ENCODE measurements at places on chromosomes 12 and 14. TPM values are rescaled to one million over a fixed set of nuclear protein-coding genes. Genes with fewer than 3 reads are reported as not detected.

The MOK gene
- total RNA-seq, result 1.6 TPM

The GPR162 gene
- total RNA-seq, result 0.24 TPM

The KCNA5 gene
- not detected for total RNA-seq

The SLC25A29 gene
- 8.9 TPM for total RNA-seq

The CCDC184 gene
- not detected for total RNA-seq

The TDP1 gene
- 77.0 TPM for total RNA-seq

The MYL2 gene
- total RNA-seq, result not detected

The SYNDIG1L gene
- total RNA-seq, result not detected

The DPY19L2 gene
- total RNA-seq, result 0.91 TPM

DNA sequence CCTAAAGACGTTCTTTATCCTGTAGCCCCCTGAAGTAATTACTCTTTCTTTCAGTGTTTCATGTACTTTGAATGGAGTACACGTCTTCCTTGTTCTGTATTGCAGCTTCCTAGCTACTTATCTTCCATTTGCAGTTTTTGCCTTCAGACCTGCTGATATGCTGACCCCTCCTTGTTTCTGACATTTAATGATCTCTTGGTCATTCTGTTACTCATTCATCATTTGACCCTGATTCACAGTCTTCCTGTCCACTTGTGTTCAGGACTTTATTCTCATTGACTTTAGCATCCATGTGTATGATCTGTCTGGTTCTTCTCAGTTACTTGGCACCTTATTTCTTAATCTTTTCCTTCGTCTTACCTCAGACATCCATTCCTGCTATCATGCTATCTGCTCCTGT lies 22.2 kb downstream of the CPSF2 start:
- DNase-seq, result no peak
- H3K27ac ChIP-seq, result no peak overlapping the region
- peaks cover 33% of the 10 kb centered on the region for H3K36me3 ChIP-seq
- H3K4me3 ChIP-seq, result no peak overlapping the region
- H3K4me1 ChIP-seq, result peaks cover 6% of the 10 kb centered on the region

- no peaks in the 10 kb centered on the region for H3K36me3 ChIP-seq
- H3K27ac ChIP-seq, result no peak overlapping the region
- no peak for DNase-seq
- H3K4me3 ChIP-seq, result no peak overlapping the region
- no peaks in the 10 kb centered on the region for H3K4me1 ChIP-seq
Measured at GRCh38 chr12:28937196-28937595, 211.9 kb upstream of the FAR2 start.

DNA sequence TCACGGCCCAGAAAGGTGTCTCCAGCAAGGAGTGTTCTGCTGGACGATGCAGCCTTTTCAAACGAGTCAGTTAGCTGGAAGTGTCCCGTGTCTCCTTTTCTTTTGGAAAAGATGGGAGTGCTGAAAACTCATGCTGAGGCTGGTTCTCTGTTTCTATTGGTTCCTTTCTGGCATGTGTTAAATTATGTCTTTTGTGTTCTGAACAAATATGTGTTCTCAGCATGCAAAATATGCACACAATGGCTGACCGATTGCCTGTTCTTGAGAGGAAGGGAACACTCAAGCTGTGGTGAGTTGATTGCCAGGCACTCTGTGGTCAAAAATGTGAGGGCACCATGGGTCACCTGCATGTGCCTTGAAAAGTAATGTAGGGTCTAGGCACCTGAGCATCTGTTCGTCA lies 181.3 kb downstream of the CACNA1C start:
- H3K4me3 ChIP-seq, result no peak overlapping the region
- DNase-seq, result no peak

- no peaks in the 10 kb centered on the region for H3K27me3 ChIP-seq
- peaks cover 5% of the 10 kb centered on the region for H3K4me1 ChIP-seq
- no peaks in the 10 kb centered on the region for H3K36me3 ChIP-seq
- no peak overlapping the region for H3K27ac ChIP-seq
- H3K4me3 ChIP-seq, result no peak overlapping the region
- peak; percentile 45 for DNase-seq
Measured at GRCh38 chr12:6899837-6900519, 4.6 kb upstream of the LRRC23 start.

GRCh38 chr14:74784634-74785033 lies 21.5 kb downstream of the YLPM1 start:
- no peaks in the 10 kb centered on the region for H3K27me3 ChIP-seq
- H3K36me3 ChIP-seq, result peaks cover 46% of the 10 kb centered on the region
- DNase-seq, result no peak
- H3K27ac ChIP-seq, result peak overlapping the region; percentile 24

- no peak overlapping the region for H3K27ac ChIP-seq
- no peaks in the 10 kb centered on the region for H3K36me3 ChIP-seq
- peaks cover 17% of the 10 kb centered on the region for H3K27me3 ChIP-seq
- H3K4me1 ChIP-seq, result no peaks in the 10 kb centered on the region
Measured at GRCh38 chr14:24844011-24844410, 205.9 kb downstream of the STXBP6 start.

GRCh38 chr12:52207106-52207505 lies 15.3 kb upstream of the KRT80 start:
- peaks cover 6% of the 10 kb centered on the region for H3K27me3 ChIP-seq
- H3K4me1 ChIP-seq, result peaks cover 6% of the 10 kb centered on the region
- H3K36me3 ChIP-seq, result no peaks in the 10 kb centered on the region
- H3K27ac ChIP-seq, result no peak overlapping the region

DNA sequence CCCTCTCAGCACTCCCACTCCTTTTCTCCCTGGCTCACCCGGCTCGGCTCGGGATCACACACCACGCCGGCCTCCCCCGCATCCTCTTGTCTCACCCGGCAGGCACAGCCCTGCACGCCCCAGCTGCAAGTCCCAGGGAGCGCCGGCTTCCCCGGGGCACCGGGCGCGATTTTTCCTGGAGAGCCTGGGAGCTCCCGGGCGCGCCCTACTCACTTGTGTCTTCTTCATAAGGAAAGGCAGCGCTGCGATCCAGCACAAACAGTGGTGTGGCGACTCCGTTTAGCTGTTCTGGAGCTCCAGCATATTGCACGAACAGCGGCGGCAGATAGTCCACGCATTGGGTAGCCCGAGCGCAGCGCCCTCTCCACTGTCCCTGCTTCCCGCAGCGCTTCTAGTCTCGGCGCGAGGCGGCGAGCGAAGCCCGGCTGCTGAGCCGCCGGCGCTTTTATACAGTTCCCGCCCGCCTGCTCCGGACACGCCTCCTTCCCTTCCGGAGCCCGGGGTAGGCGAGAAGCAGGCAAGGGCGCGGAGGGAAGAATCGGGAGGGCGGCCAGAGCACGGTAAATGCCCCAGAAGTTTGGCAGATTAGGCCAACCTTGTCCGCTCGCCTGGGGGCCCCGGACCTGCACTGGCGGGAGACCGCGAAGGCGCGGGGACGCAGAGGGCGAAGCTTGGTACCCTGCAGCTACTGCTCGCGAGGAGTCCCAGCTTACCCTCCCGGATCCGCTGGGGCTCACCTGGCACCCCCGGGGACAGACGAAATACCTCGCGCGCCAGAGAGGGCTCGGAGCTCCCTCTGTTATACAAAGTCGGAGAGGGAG lies at the start of gene KITLG:
Gene KITLG (minus strand): TSS at position 421 of the 821 bp plus-strand sequence. CDS start 193 bp downstream, at position 228.
- DNase-seq, result peak; percentile 39
- no peak within 1 kb of the TSS for H3K27ac ChIP-seq
- no peaks in the 10 kb centered on the region for H3K36me3 ChIP-seq
- peaks cover 8% of the 10 kb centered on the region for H3K4me1 ChIP-seq
- H3K4me3 ChIP-seq, result peak within 1 kb of the TSS; percentile 36

DNA sequence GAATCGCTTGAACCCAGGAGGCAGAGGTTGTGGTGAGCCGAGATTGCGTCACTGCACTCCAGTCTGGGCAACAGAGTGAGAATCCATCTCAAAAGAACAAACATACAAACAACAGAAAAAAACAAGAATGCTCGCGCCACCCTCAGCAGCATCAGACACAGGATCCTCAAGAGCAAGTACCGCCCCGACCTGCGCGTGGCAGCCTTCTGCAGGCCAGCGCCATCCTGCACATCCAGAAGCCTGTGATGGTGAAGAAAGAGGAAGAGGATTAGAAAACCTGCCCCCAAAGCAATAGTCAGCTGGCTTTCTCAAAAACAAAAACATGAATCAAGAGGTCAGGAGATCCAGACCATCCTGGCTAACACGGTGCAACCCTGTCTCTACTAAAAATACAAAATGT lies 30.0 kb upstream of the EID3 start:
- no peak overlapping the region for H3K4me3 ChIP-seq
- no peak for DNase-seq
- H3K36me3 ChIP-seq, result no peaks in the 10 kb centered on the region
- no peak overlapping the region for H3K27ac ChIP-seq
- peaks cover 7% of the 10 kb centered on the region for H3K4me1 ChIP-seq

DNA sequence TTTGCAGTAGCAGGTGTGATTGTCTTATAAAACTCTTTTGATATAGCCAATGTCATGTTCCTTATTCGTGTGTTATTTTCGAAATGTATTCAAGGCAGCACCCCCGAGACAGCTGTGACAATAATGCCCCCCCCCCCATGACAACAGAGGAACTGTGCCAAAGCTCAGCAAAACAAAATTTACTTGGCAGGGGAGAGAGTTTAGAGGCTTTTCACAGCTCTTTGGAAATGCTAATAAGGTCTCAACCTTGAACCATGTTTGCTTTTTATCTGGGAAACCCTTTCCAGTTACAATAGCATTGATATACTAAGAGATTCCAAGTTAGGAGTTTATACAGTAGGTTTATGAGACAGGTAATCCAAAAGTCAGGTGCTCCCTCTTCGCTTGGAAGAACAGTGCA lies 56.4 kb upstream of the USP44 start:
- no peak overlapping the region for H3K27ac ChIP-seq
- no peak overlapping the region for H3K4me3 ChIP-seq
- peaks cover 3% of the 10 kb centered on the region for H3K4me1 ChIP-seq
- no peaks in the 10 kb centered on the region for H3K36me3 ChIP-seq
- peaks cover 3% of the 10 kb centered on the region for H3K27me3 ChIP-seq

DNA sequence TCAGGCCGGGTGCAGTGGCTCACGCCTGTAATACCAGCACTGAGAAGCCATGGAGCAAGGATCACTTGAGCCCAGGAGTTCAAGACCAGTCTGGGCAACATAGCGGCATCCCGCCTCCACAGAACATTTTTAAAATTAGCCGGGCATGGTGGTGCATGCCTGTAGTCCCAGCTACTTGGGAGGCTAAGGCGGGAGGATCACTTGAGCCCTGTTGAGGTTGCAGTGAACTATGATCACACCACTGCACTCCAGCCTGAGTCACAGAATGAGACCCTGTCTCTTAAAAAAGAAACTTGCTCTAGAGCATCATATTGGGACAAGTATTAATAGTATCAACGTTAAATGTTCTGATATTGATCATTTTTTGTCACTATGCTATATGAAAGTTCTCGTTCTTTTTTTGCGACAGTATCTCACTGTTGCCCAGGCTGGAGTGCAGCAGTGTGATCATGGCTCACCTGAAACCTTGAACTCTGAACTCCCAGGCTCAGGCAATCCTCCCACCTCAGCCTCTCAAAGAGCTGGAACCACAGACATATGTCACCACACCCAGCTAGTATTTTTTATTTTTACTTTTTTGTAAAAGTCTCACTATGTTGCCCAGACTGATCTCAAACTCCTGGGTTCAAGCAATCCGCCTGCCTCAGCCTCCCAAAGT lies 47.7 kb downstream of the CCDC85C start:
- H3K36me3 ChIP-seq, result peaks cover 2% of the 10 kb centered on the region
- no peak overlapping the region for H3K27ac ChIP-seq
- H3K4me3 ChIP-seq, result no peak overlapping the region

GRCh38 chr14:23149745-23150144 lies 30.7 kb upstream of the CEBPE start:
- H3K27ac ChIP-seq, result no peak overlapping the region
- peaks cover 19% of the 10 kb centered on the region for H3K4me1 ChIP-seq
- no peaks in the 10 kb centered on the region for H3K36me3 ChIP-seq
- H3K4me3 ChIP-seq, result no peak overlapping the region
- no peak for DNase-seq

GRCh38 chr12:2501464-2502191 lies 293.1 kb upstream of the FKBP4 start:
- H3K27ac ChIP-seq, result no peak overlapping the region
- H3K4me1 ChIP-seq, result peaks cover 6% of the 10 kb centered on the region
- H3K4me3 ChIP-seq, result no peak overlapping the region
- peaks cover 32% of the 10 kb centered on the region for H3K27me3 ChIP-seq

- no peaks in the 10 kb centered on the region for H3K36me3 ChIP-seq
- H3K27ac ChIP-seq, result no peak overlapping the region
- H3K4me1 ChIP-seq, result no peaks in the 10 kb centered on the region
- H3K27me3 ChIP-seq, result peaks cover 11% of the 10 kb centered on the region
- H3K4me3 ChIP-seq, result no peak overlapping the region
Measured at GRCh38 chr12:16349131-16349460, 1.7 kb downstream of the MGST1 start.

DNA sequence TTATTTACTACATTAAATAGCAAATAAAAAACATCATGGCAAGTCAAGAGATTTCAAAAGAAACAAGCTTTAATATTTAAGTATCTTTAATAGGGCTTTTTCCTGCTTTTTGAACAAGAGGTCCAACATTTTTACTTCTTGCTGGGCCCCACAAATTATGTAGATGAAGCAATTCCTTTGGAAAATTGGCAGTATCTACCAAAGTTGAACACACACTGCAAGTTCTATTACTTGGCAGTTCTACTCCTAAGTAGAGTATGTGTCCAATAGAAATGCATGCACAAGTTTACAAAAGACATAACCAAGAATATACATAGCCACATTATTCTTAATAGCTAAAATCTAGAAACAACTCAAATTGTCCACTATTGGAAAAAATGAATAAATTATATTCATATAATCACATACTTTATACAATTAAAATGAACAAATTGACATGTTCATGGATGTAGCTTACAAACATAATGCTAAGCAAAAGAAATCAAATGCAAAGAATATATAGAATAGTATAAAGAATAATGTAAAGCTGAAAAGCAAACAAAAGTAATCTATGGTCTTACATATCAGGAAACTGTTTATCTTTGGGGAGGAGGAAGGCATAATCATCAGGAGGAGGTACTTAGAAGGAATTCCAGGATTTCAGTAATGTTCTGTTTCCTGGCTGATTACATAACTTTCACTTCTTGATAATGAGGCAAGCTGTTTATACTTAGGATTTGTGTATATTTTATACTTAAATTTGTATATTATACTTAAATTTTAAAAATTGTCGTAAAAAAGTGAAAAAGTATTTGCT lies 6.5 kb upstream of the TMBIM4 start:
- peaks cover 7% of the 10 kb centered on the region for H3K27me3 ChIP-seq
- no peaks in the 10 kb centered on the region for H3K36me3 ChIP-seq
- no peaks in the 10 kb centered on the region for H3K4me1 ChIP-seq
- no peak overlapping the region for H3K4me3 ChIP-seq
